ENCODE measurements at places on chromosomes 4 and X. TPM values are rescaled to one million over a fixed set of nuclear protein-coding genes. Genes with fewer than 3 reads are reported as not detected.

The GDPD2 gene
- 0.30 TPM for total RNA-seq

The CHRNA9 gene
- total RNA-seq = 1.2 TPM

The PAGE4 gene
- not detected for total RNA-seq

The MAGEA1 gene
- total RNA-seq = not detected

The PTPN13 gene
- 78.6 TPM for total RNA-seq

The CYTL1 gene
- total RNA-seq = 8.9 TPM

The PFKFB1 gene
- total RNA-seq = 3.3 TPM

The AKAP14 gene
- total RNA-seq = not detected

The HTN1 gene
- not detected for total RNA-seq

The TACR3 gene
- 0.49 TPM for total RNA-seq

The TNMD gene
- total RNA-seq = 19.6 TPM

The PLXNB3 gene
- total RNA-seq = 2.2 TPM

The TAPT1 gene
- 34.4 TPM for total RNA-seq

The ADGRL3 gene
- 55.9 TPM for total RNA-seq

The COQ2 gene
- 10.6 TPM for total RNA-seq

The SMIM43 gene
- 0.30 TPM for total RNA-seq

The YIPF7 gene
- total RNA-seq = 0.79 TPM

The MAGEA11 gene
- not detected for total RNA-seq

The FOXR2 gene
- total RNA-seq = not detected

The GPRASP1 gene
- total RNA-seq = 12.4 TPM

The GPR78 gene
- total RNA-seq = 1.2 TPM

The NRK gene
- 36.1 TPM for total RNA-seq

The USP51 gene
- total RNA-seq = 3.1 TPM

The C4orf51 gene
- not detected for total RNA-seq

The NDP gene
- total RNA-seq = 3.6 TPM

The LNX1 gene
- total RNA-seq = 6.9 TPM

All from skin of body (tissue), 3 donors.